GM03348 (cell line): ENCODE measurements at places on chromosomes 12 and 14.
A peak's percentile ranks its signal among the peaks of the same experiment; 100 is the strongest.

GRCh38 chr14:68369281-68370056 lies 423.4 kb downstream of the ZFP36L1 start:
- DNase-seq: no peak

- peak; percentile 27 for DNase-seq
These were observed 60.9 kb upstream of the OR4E1 start for GRCh38 chr14:21734457-21735074.

- no peak for DNase-seq
These were observed 1.9 kb upstream of the CLEC2D start for GRCh38 chr12:9667403-9668160.

DNA sequence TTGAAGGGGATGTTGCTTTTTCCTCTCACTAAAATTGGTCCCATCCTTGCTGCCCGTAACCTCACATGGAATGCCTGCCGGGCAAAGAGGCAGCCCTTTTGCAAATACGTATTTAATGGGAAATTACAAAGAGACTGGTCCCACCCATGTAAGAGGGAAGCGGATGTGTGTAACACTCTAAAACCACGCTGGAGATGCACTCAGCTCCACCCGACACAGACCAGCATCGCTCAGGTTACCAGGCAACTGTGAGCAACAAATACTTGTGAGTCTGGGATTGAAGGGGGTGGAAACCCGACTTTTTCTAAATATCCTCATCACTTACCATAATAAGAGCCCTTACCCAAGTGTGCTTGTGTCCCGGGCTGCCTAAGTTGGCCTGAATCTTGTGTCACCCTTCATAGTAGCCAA lies 47.7 kb downstream of the ELK3 start:
- peak; percentile 88 for DNase-seq

GRCh38 chr14:31362746-31363145 lies 57.6 kb downstream of the HEATR5A start:
- no peak for DNase-seq

DNA sequence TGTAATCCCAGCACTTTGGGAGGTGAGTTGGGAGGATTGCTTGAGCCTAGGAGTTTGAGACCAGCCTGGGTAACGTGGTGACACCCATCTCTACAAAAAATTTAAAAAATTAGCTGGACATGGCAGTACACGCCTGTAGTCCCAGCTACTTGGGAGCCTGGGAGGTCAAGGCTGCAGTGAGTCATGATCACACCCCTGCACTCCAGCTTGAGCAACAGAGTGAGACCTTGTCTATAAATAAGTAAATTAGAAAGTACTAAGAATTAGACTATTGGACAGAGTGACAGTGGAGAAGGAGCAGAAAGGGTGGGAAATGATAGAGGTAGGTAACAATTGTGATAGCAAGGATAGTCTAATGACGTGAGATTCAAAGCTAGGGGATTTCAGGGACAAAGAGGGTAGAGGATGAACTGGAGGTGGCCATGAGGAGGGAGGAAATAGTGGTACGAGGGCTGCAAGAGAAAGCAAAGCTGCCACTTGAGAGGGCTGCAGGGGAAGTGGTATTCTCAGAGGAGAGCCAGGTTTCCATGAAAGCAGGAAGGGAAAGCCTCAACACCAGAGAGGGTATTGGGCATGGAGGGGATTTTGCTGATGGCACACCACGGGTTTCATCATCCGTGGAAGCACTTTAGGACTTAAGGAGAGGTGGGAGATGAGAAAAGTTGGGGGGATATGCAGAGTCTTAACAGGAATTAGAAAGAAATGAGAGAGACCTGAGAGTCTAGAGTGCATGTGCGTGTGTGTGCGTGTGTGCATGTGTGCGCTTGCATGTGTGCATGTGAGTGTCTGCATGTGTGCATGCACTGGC lies 85.6 kb downstream of the SYNE2 start:
- no peak for DNase-seq

DNA sequence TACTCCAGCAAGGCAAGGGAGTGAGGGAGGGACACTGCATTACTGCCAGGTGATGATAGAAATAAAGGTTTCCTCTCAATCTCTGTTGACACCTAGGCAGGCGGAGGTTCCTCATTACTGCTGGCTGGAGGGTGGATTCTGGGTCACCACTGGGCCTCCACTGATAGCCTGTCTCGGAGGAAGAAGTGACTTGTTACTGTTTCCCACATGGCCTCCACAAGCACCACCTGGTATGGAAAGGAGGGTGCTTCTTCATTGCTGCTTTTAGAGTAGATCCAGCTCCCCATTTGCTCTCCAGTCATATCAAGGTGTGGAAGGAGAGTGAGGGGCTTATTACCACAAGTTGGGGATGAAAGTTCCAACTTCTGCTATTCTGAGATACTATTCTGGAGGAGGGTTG lies 6.4 kb downstream of the PRR4 start:
- no peak for DNase-seq

GRCh38 chr12:11685716-11686115 lies 36.2 kb downstream of the ETV6 start:
- DNase-seq: no peak

- DNase-seq: no peak
These were observed 123.4 kb downstream of the KSR2 start for GRCh38 chr12:117845271-117845904.

DNA sequence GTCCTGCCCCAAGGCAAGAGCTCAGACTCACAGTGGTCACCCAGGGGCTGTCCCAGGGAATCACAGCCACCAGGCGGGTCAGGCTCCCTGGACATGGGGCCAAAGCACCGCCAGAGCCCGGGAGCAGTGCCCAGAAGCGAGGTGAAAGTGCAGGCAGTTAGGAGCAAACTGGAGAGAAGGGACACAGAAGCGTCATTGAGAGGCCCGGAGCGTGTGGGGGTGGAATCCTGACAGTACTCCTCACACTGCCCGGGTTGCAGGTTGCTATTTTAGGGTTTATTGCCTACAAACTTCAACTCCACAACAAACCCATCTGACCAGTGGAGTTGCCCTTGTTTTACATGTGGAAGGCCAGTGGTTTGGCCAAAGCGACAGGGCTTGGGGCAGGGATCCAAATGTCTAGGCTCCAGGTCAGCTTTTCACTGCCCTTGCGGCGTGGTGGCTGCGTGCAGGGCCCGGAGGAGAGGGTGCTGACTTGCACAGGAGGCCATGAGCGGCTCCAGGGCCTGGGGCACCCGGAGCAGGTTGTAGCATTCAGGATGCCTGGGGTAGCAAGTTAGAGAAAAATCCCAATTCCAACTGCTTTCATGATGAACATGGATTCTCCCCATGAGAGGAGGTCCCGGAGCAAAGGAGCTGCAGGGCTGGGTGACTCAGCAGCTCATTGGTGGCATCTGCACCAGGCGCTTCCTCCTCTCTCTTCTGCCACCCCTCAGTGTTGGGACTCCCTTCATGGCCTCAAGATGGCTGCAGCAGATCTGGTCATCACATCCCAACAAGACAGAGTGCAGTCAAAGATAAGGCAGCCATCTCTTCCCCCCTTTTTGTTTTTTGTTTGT lies 112.3 kb upstream of the NCOR2 start:
- DNase-seq: no peak

- no peak for DNase-seq
These were observed 43.5 kb downstream of the C14orf132 start for GRCh38 chr14:96082420-96083300.

DNA sequence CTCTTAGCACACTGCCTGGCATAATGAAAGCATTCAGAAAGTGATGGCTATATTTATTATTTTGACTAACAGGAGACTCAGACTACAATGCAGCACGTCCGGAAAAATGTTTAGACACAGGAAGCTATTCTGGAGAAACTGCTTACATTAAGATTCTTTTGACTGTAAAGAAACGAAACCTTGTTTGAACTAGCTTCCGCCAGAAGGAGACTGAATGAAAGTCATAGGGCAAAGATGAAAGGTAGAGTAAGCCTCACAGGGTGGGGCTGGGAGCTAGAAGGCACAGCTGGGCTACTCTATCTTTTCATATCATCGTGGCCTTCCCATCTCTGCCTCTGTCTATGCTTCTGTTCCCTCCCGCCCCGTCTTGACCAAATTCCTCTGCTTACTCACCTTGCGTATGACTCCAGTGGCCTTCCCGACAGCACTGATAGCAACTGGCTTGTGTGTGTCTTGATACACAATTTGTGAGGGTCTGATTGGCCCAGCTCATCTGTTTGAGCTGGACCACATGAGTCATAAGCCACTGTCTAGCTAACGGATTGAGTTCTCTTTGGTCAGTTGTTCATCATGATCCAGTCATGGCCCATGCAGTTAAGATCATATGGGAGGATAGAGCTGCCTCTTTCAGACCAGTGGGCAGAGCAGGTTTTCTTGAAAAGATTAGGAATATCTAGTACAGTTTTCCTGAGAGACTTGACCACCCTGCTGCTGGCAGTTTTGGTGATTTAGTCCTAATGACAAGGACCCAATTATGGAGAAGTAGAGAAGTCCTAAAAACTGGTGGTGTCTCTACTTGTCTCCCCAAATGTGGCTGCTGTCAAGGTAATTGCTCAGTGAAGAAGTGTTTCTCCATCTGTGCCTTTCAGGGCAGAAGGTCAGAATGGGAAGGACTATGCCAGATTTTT lies 151.5 kb upstream of the SLC38A2 start:
- DNase-seq: peak; percentile 78

GRCh38 chr12:15682826-15683225 lies 106.4 kb downstream of the EPS8 start:
- peak; percentile 14 for DNase-seq

DNA sequence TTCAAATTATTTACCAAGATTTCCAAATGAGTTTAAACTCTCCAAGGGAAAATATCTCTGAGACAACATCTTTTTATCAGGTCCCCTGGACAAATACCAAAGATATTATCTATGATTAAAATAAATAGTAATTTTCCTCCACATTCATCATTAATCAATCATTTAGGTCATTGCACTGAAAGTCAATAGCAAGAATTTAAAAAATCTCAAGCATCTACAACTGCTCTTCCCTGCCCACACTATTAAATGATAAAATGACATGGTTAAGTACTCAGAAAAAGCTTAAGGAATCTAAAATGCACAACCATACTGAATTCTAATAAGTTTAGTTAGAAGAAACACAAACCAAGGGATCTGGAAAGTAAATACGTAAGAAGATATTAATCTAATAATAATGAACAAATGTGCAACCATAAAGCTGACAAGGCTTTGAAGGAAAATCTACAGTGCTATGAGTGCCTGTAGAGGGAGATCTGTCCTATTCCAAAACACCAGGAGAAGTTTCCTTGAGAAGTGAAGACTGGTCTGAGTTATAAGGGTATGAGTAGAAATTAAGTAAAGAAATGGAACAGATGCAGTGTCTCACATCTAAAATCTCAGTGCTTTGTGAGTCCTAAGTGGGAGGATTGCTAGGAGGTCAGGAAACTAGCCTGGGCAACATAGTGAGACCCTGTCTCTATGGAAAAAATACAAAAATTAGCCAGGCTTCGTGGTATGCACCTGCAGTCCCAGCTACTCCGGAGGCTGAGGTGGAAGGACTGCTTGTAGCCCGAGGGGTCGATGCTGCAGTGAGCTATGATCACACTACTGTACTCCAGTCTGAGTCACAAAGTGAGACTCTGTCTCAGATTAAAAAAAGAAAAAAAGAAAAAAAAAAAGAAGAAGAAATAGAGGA lies 19.2 kb downstream of the INTS13 start:
- peak; percentile 19 for DNase-seq

DNA sequence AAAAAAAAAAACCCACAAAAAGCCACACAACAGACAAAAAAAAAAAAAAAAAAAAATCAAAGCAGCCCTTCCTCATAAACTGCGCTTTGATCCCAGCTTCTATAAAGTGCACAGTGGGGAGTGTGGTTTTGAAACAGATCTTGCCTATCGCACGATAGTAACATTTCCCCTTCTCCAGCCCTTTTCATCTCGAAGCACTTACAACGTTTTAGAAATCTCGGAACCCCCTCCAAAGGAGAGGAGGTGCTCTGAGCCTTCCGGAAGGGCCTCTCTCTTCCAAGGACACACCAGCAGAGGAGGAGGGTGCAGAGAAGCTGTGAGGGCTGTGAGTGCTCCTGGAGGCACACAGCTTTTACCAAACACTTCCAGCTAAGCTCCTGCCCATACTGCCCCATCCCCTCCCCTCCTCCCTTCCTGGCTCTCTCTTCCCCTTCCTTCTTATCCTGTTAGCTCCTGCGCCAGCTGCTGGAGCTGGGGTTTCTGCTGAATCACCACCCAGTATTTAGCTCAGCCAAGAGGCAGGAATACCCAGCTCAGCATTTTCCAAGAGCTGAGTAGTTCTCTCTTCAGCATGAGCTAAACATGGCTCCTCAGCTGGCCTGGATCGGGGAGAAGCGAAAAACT lies 28.4 kb downstream of the SLC7A8 start:
- DNase-seq: peak; percentile 87

GRCh38 chr14:64880221-64881121 lies 764 bp upstream of the SPTB start:
- DNase-seq: peak; percentile 42

DNA sequence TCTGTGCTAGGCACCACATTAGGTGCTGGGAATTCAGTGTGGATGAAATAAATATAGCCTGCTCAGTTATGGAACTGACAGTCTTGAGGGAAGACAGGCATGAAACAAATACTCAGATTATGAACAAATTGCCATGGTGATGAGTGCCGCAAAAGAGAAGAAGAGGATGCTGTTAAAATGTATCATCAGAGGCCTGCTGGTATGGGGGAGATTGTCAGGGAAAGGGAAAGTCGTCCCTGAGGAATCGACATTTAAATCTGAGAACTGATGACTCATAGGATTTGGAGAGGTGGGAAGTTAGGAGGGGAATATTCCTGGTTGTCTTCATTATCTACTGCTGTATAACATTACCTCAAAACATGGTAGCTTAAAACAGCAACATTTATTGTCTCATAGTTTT lies 42.0 kb downstream of the PPP1R36 start:
- DNase-seq: no peak

- DNase-seq: peak; percentile 67
These were observed 43.3 kb upstream of the PTPRO start for GRCh38 chr12:15278816-15279658.

- peak; percentile 94 for DNase-seq
These were observed 13.7 kb upstream of the TMEM106C start for GRCh38 chr12:47949441-47950341.

DNA sequence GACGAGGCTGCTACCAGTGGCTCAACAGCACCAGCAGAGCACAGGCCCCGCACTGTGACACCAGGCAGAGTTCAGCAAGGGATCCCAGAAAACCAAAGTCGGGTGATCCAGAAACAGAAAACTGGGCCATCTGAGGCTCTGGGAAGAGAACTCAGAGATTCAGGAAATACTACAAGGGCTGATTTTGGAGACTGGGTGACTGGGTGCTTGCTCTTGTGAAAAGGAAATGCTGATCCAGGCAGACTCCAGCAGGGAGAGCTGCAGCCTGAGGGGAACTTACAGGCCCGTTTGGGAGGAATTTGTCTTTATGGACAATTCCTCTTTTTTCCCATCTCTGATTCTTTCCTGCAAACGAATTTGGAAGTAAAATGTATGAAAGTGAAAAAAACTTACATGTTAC lies 28.2 kb downstream of the FOXN3 start:
- DNase-seq: no peak

- DNase-seq: no peak
These were observed 83.9 kb downstream of the ADCK1 start for GRCh38 chr14:77883847-77884238.

- no peak for DNase-seq
These were observed 305 bp upstream of the SLC16A7 start for GRCh38 chr12:59595565-59595882.

DNA sequence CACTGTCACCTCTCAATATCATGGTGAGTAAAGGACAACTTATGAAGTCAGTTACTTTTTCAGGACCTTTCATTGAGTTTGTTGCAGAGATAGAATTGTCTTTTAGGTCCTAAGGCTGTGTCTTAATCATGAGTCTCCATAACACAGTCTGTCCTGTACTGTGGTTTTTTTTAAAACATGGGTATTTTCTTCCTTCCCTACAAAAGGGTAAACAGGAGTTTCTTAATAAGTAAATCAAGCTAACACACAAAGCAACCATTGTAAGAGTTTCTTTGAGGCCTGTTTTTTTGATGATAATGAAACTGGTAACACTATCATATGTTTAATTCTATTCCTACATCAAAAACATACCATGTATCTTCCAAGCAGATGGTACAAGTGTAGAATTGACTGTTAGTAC lies 101.4 kb downstream of the PLEKHA5 start:
- DNase-seq: no peak
